ENCODE measurements at places on chromosomes 16 and 17.

GRCh38 chr17:81037026-81037797 lies 2.3 kb downstream of the BAIAP2 start:
- DNase-seq = no peak

DNA sequence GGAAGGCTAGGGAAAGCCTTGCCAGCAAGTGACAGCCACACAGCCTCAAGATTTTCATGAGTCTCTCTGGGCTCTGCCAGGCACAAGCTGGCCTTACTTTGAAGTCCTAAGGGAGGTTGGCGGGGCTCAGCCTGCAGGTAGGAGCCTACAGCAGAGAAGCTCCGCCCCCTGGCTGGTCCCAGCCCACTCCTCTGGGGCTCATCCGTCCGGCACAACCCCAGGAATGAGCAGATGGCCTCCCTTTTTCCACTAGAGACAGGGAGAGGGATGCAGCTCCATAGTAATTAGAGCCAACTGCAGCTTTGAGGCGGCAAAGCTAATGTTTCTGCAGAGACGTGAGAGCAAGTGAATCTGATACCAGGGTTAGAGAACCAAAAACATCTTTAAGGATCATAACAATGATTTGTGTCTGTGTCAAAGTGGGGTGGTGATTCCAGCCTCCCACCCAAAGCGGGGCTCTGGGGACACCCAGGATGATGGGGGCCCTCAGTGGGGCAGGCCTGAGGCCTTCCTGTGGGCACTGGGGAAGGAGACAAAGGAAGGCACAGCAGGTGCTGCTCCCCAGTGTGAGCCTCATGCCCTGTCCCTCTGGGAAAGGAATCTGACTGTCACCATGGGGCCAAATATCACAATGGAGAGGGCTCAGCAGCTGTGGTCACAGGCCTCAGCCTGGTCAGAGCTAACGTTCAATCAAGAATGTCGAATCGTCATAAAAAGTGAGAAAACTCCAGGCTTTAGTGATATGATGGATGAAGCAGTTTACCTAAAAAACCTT lies 61.5 kb downstream of the RBFOX3 start:
- DNase-seq = no peak

GRCh38 chr16:66175058-66175457 lies 191.4 kb upstream of the CDH5 start:
- DNase-seq = no peak

DNA sequence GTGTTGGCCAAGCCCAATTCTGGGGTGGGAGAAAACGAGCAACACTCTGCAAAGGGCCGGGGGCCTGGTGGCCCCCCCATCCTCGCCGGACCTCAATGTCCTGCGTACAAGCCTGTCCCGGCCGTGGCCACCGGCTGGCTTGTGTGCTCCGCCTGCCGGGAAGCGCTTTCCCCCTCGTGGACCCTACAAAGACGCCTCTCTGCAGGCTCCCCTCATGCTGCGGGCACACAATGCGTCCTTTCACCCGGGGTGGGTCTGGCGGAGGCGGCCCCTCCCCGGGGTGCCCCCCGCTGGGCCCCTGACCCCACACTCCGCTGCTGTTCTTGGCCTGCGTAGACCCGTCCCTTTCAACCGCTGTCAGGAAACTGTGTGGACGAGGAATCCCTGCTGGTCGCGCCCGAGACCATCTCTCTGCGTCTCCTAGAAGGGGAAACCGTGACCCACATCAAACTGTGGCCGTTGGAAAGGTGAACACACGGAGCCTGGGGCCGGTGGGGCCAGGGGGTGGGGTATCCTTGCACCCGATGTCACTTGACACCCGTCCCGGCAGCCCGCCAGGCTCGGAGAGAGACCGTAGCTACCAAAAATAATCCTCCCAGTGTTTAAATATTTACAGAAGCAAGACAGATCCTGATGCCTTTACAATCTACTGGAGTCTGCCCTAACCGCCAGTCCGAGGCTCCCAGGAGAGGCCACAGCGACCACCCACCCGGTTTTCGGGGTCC lies 43.6 kb downstream of the TBC1D16 start:
- no peak for DNase-seq

GRCh38 chr16:3520841-3521240 lies 20.0 kb downstream of the CLUAP1 start:
- no peak for DNase-seq

GRCh38 chr17:43548689-43549379 lies 2.7 kb upstream of the ETV4 start:
- DNase-seq = no peak

DNA sequence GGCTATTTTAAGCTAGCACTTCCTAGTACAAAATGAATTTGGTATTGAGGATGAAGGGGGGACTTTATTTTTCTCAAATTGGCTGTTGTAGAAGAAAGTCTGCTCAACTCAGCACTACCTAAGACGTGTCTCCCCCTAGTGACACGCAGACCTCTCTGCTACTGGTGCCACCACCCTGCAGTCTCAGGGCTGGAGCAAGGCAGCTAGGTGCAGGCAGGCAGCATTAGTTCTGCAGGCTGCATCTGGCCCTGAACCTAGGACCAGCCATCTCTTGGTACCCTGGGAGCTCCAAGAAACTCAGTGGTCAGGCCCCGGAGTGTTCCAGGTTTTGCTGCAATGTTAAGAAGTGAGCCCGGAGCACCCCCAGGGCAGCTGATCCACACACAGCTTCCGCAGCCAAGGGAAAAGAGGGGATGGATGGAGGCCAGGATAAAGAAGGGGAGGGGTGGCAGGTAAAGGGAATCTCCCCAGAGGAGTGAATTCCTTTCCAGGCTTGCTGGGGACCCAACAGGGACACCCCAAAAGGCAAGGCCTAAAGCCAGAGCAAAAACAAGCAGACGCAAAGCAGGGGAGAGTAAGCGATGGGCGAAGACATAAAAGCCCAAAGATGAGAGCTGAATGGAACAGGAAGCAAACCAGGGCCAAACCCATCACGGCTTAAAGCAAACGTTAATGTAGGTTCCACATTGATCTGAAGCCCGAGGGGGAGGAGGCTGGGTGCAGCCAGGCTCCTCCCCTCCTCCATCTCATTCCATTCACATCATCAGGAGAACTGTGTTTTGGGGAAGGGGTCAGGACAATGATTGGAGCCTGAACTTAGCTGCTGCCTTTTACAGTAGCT lies 200.5 kb downstream of the ZFHX3 start:
- DNase-seq = peak; percentile 14

- no peak for DNase-seq
Observed at GRCh38 chr16:9859701-9860327, 322.4 kb downstream of the GRIN2A start.

- DNase-seq = no peak
Observed at GRCh38 chr16:69327585-69328310, 2.6 kb downstream of the PDF start.

DNA sequence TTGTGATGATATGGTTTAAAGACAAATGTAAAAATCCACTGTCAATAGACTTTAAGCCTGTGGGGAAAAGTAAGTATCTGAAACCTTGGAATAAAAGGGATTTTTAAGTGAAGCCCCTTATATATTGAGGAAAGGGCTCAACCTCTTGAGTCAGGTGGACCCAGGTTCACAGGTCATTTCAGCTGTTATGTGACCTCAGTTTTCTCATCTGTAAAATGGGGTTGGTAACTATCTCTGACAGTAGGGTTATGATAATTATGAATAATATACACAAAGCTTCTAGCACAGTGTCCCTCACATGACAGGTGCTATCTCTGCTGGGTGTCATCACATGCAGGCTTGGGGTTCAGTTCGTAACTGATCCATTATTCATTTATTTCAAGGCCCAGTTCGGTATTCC lies 57.0 kb downstream of the USP10 start:
- DNase-seq = no peak

DNA sequence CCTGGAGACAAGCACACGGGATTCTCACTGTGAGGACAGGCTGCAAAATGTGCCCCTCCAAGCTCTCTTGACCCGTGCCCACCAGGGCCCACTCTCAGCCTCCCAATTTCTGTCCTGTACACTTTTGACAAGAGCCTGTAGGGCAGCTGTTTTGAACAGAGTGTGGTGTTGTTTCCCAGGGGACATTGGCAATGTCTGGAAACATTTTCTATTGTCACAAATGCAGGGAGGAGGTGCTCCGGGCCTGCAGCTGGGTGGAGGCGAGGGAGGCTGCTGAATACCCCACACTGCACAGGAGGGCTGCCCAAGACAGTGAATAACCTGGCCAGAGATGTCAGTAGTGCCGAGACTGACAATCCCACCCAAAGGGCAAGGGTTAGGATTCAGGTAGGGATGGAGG lies 10.5 kb downstream of the CEP295NL start:
- DNase-seq = no peak

DNA sequence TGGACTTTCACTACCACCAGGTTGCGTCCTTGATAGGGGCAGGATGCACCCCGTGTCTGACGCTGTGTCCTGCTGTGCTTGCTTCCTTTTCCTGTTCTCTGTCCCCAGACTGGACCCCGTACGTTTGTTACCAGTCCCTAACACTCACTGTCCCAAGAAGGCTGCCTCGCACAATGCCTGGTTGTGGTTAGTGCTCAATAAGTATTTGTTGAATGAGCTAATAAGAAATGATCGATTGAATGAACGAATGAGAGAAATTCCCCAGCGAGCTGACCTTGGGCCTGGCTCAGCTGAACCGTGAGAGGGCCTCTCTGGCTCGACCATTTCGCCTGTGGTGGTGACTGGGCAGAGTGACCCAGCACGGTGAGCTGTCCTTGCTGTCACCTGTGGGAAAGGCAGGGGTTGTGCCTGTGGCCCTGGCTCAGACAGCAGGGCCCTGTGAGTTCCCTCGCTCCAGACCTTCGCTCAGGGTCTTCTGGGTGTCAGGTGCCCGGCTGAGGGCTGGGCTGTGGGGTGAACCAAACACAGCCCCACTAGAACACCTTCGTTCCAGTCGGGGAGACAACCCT lies 20.9 kb downstream of the CMIP start:
- DNase-seq = no peak

DNA sequence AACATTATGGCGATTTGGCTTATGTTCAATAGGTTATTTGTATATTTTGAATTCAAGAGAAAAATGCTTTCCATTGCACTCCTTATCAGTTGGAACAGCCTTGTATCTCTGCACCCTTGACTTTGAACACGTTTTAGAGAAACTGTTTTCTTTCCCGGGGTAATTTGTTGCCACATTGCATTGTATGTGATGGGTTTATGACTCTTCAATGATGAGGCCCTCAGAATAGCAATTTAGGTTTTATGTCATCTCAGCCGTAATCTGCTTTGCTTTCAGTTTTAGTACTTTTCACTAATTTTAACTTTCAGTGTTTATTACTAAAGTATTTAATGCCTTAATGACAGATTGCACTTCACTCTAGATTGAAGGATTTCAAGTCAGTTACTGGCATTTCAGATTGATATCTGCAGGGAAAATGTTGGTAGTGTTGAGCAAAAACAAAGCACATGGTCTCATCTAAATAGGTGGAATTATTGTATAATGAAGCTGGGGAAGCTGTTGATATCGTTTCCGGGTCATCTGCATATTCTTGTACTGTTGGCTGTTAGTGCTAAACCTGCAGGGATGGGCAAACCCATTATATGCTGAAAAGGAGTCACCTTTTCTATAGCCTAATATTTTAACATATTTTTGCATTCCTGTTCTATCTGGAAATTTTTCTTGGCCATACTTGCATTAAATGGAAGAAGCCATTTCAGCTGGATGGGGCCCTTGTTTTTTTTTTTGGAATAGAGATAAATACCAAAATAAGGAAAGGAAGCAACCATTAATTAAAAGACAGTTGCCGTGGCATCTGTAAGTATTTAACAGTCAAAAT lies 2.0 kb downstream of the LUC7L3 start:
- DNase-seq = no peak

GRCh38 chr17:57160624-57161023 lies 75.6 kb downstream of the AKAP1 start:
- DNase-seq = no peak

DNA sequence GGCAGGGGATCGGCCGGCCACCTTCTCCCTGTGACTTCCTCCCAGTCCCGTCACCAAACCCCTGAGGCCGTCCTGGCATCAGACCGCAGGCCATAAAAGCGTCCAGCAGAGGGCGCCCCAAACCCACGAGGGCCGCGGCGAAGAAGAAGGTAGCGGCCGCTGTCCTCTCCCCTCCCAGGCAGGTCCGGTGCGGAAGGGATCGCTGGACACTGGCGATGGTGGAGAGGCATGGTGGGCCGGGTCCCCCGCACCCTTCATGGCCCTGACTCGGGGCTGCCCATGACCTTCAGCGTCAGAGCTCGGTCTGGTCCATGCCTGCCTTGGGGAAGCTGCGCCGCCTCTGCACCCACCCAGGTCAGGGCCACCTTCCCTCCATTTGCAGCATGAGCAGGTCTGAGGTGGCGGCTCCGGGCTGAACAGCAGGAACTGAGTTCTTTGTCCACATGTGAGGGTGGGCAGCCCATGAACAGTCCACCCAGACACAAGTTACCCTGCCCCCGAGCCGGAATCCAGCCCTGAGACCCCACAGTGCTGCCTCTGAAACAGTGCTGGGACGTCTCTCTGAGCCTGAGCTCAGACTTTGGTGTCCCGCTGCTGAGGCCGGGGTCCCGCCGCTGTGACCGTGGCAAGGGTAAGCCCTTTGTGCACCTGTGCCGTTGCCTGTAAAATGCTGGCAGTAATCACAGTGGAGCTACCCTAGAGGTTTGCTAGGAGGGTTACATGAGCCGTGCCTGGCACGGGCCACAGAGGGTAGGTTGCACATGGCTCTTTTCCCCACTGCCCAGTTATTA lies 40.8 kb upstream of the CMIP start:
- DNase-seq = peak; percentile 83
